Dorsolateral prefrontal cortex (tissue), 122 donors: ENCODE measurements at places on chromosomes 6 and 20.

- DNase-seq = no peak
These were observed 647 bp upstream of the POU5F1 start for GRCh38 chr6:31170987-31171671.

DNA sequence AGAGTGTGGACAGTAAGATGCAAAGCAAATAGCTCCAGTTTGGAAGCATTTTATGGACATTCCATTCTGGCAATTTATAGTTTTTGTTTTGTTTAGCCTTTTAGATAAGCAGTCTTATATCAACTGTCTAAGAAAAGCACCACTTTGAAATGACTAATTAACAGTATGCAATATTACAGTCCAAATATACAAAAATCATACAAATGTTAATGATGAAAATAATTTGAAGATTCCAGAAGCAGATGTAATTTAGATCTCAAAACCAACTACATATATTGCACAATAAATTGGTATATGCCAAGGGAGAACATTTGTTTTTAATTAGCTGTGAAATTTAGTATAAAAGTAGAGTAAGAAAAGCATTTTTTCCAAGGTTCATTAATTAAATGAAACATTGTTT, 158.8 kb downstream of the KIF6 start:
- DNase-seq = no peak

GRCh38 chr20:63963348-63963741, 6.4 kb downstream of the ZNF512B start:
- no peak for DNase-seq

DNA sequence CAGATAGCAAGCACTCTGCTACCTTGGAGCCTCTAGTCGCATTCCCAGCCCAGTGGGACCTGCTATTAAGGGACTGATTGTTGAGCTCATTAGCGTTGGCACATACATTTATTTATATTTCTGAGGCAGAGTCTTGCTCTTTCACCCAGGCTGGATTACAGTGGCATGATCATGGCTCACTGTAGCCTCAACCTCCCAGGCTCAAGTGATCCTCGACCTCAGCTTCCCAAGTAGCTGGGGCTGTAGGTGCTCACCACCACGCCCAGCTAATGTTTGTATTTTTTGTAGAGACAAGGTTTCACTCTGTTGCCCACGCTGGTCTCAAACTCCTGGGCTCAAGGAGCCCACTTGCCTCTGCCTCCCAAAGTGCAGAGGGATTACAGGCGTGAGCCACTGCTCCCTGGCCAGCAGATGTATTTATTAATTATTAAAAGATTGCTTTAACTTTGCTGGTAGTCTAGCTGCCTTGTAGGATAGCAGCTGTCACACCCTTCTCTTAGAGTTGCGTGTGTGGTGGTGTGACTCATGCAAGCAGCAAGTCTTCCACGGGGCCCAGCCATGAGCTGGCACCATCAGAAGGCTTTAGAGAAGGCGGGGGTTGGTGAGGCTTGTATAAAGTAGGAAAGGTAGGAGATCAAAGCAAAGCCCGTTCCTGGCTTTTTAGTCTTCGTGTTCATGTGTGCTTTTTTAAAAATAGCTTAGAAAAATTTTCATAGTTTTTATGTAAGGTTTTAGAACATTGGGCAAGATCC, 16.5 kb downstream of the ACTR5 start:
- DNase-seq = peak; percentile 59

DNA sequence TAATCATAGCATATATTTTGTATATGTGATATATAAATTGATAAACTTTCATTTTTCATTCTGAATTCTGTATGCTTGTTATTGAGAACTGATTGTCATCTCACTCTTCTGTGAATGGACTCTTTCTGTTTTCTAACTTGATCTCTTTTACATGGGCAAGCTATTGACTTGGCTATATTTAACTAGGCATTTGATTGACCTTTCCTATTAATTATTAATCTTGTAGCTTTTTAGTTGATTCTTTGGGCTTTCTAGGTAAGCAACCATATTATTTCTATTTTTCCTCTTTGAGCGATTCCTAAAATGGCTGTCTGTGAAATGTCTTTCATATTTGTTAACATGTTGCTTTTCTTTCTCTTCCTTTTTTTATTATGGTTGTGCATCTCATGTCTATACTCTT, 347.1 kb downstream of the CDKAL1 start:
- DNase-seq = no peak

DNA sequence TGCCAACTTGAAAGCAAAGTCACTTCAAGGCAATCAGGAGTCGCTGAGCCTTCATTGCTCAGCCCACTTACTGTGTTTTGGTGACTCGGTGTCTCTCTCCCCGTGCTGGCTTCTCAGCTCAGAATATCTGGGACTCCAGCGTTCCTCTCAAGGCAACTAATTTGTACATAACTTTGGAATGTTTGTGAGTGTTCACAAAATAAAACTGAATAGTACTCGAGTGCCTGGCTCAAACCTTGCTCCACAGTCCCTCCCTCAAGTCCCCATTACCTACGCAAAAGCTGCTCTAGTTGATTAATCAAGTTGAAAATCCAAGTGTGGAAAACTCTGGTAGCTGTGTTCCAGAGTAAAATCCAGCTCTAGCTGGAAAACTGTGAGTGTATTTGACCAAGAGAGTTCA, 8.6 kb downstream of the IPCEF1 start:
- DNase-seq = no peak

DNA sequence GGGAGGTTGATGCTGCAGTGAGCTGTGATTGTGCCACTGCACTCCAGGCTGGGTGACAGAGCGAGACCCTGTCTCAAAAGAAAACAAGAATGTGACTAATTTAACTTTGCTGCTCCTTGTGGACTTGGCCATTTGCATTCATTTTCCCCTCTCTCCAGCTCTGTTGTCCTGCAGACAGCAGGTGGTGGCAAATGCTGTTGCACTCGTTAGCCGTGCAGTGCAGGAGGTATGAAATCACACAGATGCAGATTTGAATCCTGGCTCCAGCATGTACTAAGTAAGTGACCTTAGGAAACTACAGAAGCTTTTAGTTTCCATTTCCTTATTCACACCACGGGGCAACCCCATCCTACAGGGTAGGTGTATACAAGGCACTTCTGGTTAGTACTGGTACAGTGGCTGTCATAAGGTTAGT, 9.6 kb upstream of the BEND3 start:
- no peak for DNase-seq

- no peak for DNase-seq
These were observed 374.7 kb downstream of the ZFAND3 start for GRCh38 chr6:38194282-38194572.

DNA sequence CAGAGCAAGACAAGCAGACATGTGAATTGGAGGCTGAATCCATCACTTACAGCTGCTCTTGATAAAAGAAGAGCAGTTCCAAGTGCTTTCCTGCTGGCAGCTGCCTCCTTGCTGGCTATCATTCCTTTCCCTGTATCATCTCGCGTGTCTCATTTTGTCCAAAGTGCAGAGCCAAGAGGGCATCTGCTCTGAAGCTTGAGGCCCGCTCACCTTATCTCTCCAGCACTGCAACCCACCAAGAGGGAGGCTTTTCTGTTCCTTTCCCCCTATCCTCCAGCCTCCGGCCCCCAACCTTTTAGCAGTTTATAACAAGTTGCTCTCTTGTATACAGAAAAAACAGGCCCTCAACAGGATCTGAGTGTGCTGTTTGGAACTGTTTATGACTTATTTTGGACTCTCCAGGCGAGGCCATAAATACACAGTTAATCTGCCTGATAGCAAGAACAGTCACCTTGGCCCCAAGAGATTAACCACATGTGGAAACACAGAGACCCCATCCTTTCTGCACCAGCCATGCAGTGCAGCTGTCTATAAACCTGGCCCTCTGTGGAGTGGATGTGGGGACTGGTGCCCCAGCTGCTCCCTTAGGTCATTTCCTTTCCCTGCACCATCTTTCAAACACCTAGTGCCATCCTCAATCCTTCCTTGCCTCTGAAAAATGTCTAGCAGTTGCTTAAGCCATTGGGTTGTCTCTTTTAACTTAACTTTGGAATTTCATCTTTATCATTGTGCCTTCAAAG, 172.5 kb upstream of the FERMT1 start:
- DNase-seq = no peak

- no peak for DNase-seq
These were observed 26.8 kb downstream of the JAG1 start for GRCh38 chr20:10646886-10647420.

DNA sequence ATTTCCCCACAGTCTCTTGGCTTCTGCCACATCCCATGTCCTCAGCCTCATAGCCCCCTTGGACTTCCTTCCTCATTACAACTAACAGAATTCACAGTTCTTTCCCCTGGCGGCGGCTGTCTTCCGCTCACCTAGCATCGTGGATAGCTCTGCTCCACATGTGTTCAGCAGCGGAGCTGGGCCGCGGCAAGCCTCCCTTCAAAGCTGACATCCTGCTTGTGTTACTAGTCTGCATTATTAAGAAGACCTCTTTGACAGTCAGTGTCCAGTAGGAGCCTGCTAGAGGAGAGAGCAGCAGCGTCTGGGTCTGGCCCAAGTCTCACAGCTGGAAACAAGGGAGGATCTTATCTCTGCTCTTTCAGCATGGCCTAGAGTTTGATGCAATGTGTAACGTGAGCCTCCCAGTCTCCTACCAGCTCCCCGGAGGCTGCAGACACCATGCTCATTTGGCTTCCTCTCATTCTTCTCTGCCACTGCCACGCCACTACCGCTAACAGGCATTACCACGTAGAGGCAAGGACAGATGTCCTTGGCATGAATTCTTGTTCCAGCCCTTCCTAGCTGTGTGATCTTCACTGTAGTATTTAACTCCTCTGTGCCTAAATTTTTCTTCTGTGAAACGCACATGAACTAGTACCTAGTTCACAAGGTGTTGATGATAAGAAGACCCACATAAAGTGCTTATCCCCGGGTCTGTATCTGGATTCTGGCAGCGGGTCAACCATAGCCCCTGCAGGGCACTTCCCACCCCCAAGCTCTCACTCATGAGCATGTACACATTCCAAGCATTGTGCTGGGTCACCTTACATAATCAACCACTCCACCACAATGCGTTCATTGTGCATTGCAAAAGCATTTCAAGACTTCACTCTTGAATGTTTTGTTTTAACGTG, 107.1 kb upstream of the BACH2 start:
- no peak for DNase-seq

GRCh38 chr6:44415873-44416502, 28.5 kb downstream of the CDC5L start:
- DNase-seq = no peak

DNA sequence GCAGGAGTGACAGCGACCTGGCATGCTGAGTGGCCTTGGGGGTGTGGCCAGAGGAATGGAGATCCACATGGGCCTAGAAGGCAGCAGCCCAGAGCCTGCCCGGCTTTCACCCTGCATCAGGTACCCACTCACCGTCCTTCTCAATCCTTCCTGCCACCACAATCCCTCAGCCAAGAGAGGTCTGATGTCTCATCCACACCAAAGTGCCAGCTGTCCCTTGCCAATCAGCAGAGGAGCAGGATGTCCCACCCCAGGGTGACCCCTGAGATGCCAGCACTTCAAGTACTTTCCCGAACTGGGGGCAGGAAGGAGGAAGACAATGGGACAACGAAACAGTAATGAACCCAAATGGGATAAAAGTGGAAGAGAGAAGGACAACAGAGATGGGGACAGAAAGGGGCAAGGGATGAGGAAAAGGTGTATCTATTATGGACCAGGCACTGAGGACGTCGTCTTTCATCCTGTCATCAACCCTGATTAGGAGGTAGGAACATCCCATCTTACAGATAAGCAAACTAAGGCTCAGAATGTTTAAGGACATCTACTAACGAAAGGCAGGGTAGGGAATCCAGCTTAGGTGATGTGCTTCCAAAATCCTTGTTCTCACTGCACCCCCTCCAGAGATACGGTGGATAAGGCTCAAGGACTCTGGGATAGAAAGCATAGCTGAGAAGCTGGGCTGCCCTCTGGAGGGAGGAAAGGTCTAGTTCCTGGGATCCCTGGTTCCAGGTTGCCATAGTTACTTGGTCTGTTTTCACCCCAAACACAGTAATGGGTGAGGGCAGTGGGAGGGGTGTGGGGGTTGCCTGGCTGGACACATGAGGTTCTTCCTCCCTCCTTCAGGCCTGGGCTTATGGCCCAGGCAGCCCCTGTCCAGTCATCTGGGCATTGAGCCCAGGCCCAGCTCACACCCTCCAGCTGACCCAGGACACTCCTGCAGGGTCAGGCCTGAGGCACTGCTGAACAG, 4.5 kb upstream of the TNXB start:
- no peak for DNase-seq
